Caco-2 (cell line): ENCODE measurements at places on chromosomes 7 and 10. TPM values are rescaled to one million over a fixed set of nuclear protein-coding genes. Genes with fewer than 3 reads are reported as not detected.

GRCh38 chr10:72308320-72308987 is 34.7 kb downstream of the DDIT4 start:
- DNase-seq = peak; percentile 74

- DNase-seq = peak; percentile 51
Measured at GRCh38 chr7:23184709-23185359, 3.0 kb downstream of the NUP42 start.

DNA sequence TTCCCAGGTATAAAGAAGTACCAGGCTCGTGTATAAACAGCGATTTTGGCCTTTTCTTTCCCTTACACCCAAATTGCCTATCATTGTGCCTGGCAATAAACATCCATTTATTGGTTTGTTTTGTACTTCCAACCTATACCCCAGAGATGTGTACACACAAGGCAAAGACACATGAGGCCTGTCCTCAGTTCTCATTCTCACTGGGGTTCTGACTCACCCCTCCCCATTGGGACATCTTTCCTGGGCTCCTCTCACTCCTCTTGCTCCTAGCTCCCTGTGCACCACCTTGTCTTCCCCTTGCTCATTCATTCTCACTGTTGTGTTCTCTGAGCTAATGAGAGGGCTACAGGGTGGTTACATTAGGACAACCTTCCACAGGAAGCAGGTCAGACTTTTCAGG is 240.7 kb downstream of the ANK3 start:
- no peak for DNase-seq

Gene PTPRN2
- 1.4 and 2.6 TPM in 2 replicates for total RNA-seq

- DNase-seq = no peak
Measured at GRCh38 chr7:123343611-123344010, 143.8 kb upstream of the SLC13A1 start.
